Pancreas (tissue), 10 donors: ENCODE measurements at places on chromosomes 6 and 20. TPM values are rescaled to one million over a fixed set of nuclear protein-coding genes. Genes with fewer than 3 reads are reported as not detected.

Gene PI3
- not detected for total RNA-seq

Gene LY6G6F
- total RNA-seq, result not detected

Gene SRSF6
- total RNA-seq, result 80.7 TPM

Gene HCK
- total RNA-seq, result 3.2 TPM

DNA sequence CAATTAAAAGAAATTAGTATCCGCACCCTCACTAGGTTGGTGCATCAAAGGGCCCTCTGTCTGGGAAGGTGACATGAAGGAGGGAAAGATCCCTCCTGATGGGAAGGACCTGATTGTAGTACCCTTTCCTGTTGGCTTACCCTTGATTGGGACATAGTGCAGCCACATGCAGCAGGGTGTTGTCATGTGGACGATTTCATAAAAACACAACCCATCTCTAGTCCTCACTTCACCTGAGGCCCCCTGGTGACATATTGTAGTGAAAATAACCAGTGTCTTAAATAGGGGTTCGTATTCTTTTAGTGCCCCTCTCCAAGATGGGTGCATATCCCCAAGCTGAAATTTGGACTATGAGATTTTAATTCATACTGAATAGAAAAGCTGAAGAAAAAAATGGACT is 97.3 kb downstream of the SLX4IP start:
- DNase-seq, result no peak

GRCh38 chr20:44125332-44126127 is 61.5 kb downstream of the JPH2 start:
- DNase-seq, result no peak

Gene SLC26A8
- not detected for total RNA-seq

GRCh38 chr6:44127186-44128019 is at the start of the genes MRPL14 and TMEM63B:
Gene MRPL14, minus strand, starts transcription at chr6:44127452. Its CDS starts 10,841 bp downstream, at chr6:44116611.
Gene TMEM63B, plus strand, starts transcription at chr6:44127554. Its CDS starts 7,031 bp downstream, at chr6:44134585.
- peak; percentile 84 for DNase-seq

GRCh38 chr6:100188754-100189153 is 194.7 kb upstream of the MCHR2 start:
- DNase-seq, result no peak

Gene FOXQ1
- total RNA-seq, result 3.7 TPM

- peak; percentile 89 for DNase-seq
Observed at GRCh38 chr6:16238057-16238962, at the start of gene GMPR. Gene GMPR, plus strand, starts transcription at chr6:16238587. Its CDS starts 107 bp downstream, at chr6:16238694.

DNA sequence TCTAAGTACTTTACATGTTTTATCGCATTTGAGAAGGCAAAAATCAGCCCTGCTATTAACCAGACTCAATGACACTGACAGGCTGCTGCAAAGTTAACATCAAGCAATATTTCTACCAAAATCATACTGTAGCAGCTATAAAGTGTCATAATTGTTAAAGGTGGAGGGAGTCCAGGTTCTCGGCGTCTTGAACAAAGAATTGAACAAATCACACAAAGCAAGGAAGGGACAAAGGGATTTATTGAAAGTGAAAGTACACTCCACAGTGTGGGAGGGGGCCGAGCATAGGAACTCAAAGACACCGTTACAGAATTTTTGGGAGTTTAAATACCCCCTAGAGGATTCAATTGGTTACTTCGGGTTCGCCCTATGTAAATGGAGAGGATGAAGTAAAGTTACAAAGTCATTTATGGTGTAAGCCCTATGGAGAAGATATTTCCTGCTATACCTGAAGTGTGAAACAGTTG is 12.9 kb upstream of the ZNF391 start:
- no peak for DNase-seq

GRCh38 chr20:51763965-51764602 is 4.1 kb downstream of the ATP9A start:
- DNase-seq, result no peak

DNA sequence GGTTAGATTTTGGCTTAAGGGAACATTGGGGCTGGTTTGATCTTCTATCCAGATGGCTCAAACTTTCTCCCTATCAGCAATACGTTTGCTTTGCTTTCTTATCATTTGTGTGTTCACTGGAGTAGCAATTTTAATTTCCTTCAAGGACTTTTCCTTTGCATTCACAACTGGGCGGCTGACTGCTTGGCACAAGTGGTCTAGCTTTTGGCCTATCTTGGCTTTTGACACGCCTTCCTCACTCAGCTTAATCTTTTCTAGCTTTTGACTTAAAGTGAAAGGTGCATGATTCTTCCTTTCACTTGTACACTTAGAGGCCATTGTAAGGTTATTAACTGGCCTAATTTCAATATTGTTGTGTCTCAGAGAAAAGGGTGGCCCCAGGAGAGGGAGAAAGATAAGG is 254.9 kb downstream of the PLCB1 start:
- DNase-seq, result peak; percentile 40

DNA sequence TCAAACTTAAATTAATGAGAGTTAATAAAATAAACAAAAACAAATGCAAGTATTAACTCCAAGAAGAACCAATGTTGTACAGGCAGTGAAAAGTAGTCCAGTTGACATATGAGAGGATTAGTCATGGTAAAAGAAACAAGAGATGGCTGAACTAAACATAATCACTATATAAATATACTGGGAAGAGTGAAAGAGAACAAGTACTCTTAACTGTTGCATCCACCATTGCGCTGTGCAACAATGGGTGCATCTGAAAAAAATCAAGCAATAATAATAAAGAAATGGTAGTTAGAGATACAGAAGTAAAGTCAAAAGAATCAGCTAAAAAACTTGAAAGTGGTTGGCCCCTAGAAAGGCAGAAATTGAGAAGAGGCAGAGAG is 16.6 kb downstream of the HLA-F start:
- DNase-seq, result no peak

DNA sequence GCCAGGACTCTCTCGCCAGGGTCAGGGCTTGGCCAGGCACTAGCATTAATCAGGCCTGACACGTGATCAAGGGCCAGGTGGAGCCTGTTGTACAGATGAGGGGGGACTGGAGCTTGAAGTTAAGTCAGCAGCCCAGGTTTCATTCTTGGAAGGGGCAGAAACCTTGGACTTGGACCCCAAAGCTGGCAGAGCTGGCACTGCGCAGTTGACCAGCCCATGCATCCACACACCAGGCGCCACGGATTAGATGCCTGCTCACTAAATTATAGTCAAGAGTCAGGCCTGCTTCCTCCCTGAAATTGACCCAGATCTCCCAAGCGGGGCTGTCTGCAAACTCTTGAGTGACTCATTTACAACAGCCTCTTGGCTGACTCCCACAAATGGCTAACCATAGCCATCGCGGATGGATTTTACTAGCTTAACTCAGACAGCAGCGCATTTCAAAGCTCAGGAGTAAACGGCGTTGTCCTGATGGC is 4.1 kb upstream of the TAF4 start:
- no peak for DNase-seq

- no peak for DNase-seq
Observed at GRCh38 chr6:109722564-109723254, 31.6 kb downstream of the FIG4 start.

DNA sequence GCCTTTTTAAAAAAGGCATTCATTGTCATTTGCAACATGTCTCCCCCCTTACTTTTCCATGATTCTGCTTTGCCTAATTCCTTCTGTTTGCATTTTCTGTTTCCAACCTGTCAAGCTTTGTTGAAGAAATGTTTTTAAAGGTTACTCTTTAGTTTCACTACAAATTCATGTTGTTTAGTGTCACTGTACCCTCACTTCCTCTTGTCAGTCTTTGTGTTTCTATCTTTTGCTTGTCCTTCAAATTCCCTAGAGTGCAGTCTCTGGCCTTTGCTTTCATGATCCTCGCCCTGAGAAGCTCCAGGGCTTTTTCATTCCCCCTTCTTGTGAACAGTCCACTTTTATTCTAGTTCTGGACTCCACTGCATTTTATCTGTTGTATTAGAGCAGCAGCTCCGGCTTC is 90.6 kb downstream of the MAP3K4 start:
- no peak for DNase-seq

DNA sequence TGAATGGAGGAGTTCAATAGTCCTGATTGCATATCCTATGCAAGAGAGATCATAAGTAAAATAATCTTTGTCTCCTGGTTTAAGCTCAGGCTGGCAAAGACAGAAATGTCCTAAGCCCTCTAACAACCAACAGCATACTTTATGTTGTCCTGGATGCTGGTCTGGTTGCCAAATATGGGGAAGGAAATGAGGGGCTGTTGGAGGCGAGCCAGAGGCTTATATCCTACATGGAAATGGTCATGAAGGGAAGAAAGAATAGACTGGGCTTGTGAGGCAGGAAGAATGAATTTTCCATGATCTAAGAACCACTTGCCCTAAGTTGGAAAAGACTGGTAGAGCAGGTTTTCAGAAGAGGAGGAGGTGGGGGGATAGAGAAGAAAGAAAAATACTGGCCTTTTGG is 237.1 kb downstream of the SMOC2 start:
- no peak for DNase-seq

DNA sequence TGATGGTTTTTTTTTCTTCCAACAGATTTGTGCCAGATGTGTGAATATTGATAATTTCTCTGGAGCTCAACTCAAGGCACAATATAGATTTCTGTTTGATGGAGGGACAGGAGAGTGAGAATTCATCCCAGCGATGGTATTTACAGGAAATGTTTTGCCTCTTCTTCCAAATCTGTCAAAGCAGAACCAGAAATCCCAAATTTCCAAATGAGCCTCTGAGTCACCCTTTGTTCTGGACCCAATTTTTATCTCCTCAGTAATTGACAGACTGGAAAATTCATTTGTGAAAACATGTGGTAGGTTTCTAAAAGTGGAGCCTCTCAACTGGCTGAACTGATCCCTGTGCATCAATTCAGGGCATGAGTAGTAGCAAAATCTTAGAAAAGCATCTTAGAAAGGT is 223.2 kb upstream of the TSHZ2 start:
- no peak for DNase-seq

- DNase-seq, result no peak
Observed at GRCh38 chr6:157760589-157761330, 62.3 kb upstream of the SNX9 start.

DNA sequence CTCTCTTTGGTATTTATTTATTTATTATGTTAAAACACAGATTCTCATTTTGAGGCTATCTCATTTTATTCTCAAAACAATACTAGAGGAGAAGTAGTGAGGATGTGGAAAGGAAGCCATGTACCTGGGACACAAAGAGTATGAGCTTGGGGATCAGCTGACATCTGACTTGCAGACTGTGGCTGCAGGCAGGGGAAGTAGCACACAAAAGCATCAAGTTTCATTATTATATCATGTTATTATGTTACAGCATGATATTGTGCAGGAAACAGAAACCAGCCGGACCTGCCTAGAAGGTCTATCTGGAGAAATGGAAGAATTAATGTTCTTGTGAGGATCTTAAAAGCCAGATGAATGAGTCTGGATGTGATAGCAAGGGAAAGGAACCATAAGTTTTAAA is 248.2 kb downstream of the KHDC1L start:
- no peak for DNase-seq

DNA sequence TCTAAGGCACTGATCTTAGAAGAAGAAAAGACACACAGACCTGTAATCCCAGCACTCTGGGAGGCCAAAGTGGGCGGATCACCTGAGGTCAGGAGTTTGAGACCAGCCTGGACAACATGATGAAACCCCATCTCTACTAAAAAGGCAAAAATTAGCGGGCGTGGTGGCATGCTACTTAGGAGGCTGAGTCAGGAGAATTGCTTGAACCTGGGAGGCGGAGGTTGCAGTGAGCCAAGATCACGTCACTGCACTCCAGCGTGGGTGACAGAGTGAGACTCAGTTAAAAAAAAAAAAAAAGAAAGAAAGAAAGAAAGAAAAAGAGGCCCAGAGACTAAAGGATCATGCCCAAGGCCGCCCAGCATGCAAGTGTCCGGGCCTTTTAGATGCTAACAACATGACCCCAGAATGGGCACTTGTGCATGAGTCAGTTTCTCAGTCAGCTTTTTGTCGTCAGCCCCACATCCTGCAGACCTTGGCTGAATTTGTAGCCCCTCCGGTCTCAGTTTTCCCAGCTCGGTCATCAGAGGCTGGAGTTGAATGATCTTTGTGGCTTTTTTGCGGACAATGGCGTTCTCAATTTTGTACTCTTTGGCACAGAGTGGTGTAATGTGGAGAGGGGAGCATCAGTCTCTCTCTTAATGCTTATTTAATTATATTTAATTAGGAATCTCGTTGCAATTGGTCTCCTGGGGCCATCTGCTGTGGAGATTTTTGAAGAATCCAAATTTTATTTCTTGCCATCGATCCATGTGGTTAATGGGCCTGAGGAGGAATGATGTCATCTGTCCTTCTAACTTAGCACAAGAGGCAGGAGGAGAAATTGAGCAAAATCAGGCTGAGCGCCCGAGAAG is 30.6 kb upstream of the APCDD1L start:
- DNase-seq, result no peak

- DNase-seq, result no peak
Observed at GRCh38 chr6:134772671-134773360, 177.1 kb downstream of the ALDH8A1 start.

GRCh38 chr20:64146301-64146935 is 17.8 kb upstream of the MYT1 start:
- DNase-seq, result no peak

Gene HDGFL1
- total RNA-seq, result not detected
